ENCODE measurements at places on chromosomes 5 and 9.
A peak's percentile ranks its signal among the peaks of the same experiment; 100 is the strongest.

GRCh38 chr9:128138001-128138400, 10.5 kb upstream of the PTGES2 start:
- DNase-seq = no peak

- no peak for DNase-seq
Observed at GRCh38 chr5:95069948-95070347, 214.9 kb downstream of the MCTP1 start.

- no peak for DNase-seq
Observed at GRCh38 chr5:156367597-156367996, 40.6 kb downstream of the SGCD start.

GRCh38 chr9:120925535-120926396, 830 bp downstream of the TRAF1 start:
- peak; percentile 94 for DNase-seq

- DNase-seq = no peak
Observed at GRCh38 chr9:4618700-4619099, 43.4 kb upstream of the PLPP6 start.

GRCh38 chr5:32504329-32504988, 59.9 kb upstream of the ZFR start:
- DNase-seq = no peak

- DNase-seq = no peak
Observed at GRCh38 chr5:179229331-179229831, 115.9 kb downstream of the ADAMTS2 start.

DNA sequence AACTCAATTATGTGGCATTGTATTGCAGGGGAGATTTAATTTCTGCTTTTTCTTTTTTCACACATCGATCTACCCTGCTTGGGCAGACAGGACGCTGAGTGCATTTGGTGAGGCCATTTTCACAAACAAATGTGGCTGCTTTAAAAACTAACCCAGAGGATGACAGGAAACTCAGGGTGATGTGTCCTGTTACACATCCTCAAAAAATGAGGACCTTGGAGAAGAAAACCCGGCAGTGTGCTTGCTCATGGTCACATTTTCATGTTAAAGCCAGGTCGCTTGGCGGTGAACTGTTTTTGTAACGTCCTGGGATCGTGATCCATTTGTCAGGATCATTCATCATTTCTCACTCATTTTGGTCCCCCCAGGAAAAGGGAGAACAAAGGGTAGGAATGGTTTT, 478.3 kb upstream of the ADAMTS16 start:
- no peak for DNase-seq

DNA sequence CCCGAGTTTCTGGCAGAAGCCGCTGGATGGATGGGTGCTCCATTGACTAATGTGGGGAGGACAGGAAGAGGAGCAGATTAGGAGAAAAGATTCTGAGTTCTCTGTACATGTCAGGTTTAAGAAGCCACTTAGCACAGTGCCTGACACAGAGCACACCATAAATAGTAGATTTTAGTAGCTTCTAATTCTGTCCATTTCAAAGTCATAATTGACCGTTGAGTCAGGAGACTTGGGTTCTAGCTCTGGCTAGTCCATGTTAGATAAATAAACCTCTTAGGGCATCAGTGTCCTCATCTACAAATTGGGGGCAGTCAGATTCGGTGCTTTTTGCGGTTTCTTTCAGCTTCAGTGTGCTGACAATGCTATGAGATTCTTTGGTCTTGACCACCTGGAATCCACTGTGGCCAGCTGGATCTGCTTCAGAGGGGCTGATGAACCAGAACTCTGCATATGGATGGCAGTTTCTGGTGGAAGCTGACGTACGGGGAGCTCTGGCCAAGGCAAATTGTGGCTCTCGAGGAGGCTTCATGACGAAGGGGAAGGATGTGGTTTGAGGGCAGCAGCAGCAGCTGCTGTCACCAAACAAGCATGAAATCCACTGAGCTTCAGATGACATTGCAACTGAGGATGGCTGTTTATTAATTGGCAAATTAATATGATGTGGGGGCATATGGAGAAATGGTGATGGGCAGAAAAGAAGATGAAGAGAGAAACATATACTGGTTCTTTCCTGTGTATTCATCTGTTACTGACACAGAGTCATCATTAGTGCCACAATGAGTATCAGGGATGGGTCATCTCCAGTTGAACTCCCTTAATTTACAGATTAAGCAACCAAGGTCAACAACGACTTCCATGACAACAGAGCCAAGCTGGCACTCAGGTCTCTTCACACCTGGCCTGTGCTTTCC, 134.4 kb downstream of the AOPEP start:
- peak; percentile 79 for DNase-seq

DNA sequence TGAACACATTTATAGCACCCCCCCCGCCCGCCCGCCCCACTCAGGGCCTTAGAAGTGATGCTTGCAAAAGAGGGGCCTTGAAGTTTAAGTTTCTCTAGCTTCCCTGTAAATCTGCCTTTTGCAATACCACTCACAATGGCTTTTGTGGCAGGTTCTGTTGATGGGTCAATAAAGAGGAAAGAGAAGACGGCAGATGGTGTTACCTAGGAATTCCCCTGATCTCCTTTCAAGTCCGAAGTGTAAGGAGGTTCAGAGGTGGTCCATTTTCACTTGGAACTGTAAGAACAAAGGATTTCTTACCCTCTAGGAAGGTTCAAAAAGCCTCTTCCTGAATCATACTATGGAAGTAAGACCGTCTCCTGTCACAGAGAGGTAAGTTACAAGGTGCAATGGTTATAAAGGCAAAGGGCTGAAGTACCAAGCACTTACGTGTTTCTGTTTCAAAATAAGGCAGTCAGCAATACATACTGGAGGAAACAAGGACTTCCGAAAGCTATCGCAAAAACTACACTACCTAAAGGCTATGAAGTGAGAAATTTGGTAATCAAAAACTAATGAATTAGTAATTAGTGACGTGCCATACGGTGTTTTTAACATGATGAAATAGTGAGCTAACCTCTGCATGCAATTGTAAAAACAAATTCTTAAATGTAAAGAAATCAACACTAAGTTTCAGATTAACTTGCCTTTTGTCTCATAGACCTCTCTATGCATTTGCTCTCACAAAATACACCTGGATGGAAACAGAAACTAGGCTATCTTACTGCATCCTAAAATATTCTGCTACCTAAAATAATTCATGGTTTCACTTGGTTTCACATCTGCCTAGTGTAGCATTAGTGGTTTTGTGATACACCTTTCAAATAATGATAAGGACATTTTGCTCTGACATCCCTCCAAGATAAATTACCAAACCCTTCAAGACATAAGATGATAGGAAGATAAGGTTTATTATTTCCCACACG, 589.4 kb upstream of the FAM174A start:
- DNase-seq = no peak

- no peak for DNase-seq
Observed at GRCh38 chr5:119274030-119274766, 81.6 kb upstream of the TNFAIP8 start.

- DNase-seq = no peak
Observed at GRCh38 chr5:145375521-145375920, 459.6 kb downstream of the PRELID2 start.

GRCh38 chr5:174183701-174184100, 138.2 kb downstream of the NSG2 start:
- DNase-seq = no peak

- DNase-seq = no peak
Observed at GRCh38 chr5:691817-692528, 1.2 kb downstream of the TPPP start.

- DNase-seq = no peak
Observed at GRCh38 chr5:110634475-110634874, 92.0 kb downstream of the TMEM232 start.

- no peak for DNase-seq
Observed at GRCh38 chr5:102196481-102196880, 99.6 kb downstream of the SLCO4C1 start.

DNA sequence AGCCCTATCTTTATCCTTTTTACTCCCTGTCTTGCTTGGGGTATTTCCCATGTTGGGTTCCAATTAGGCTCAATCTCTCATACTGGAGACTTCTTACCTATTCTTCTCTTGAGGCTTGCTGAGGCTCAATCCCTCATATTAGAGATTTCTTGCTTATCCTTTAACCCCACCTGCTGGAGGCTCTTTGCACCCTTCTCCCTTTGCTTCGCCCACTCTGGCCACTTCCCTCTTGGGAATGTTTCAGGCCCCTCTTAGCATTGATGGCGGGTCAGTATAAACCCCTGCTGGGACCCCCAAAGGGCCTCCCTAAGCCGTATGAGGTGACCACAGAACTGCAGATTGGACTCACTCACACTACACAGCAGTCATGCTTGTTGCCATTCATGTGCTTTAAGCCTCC, 69.3 kb upstream of the CDK20 start:
- DNase-seq = no peak

DNA sequence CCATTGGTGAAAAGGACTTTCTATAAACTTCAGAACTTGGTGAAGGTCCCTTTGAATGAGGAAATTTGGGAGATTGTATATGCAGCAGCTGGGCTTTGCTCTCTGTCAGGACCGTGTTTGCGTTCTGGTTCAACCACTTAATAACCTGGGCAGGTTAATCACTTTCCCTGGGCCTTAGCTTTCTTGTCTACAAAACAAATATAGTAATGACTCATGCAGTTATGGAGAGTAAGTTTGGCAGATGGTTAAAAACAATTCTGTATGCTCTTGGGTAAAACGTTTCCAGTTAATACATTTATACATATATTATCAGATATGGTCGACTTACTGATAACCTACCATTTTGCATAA, 197.0 kb downstream of the ARHGEF28 start:
- no peak for DNase-seq
